ENCODE measurements at places on chromosomes 12 and 14.

- no peak for DNase-seq
Measured at GRCh38 chr12:130076752-130077151, 85.5 kb upstream of the FZD10 start.

DNA sequence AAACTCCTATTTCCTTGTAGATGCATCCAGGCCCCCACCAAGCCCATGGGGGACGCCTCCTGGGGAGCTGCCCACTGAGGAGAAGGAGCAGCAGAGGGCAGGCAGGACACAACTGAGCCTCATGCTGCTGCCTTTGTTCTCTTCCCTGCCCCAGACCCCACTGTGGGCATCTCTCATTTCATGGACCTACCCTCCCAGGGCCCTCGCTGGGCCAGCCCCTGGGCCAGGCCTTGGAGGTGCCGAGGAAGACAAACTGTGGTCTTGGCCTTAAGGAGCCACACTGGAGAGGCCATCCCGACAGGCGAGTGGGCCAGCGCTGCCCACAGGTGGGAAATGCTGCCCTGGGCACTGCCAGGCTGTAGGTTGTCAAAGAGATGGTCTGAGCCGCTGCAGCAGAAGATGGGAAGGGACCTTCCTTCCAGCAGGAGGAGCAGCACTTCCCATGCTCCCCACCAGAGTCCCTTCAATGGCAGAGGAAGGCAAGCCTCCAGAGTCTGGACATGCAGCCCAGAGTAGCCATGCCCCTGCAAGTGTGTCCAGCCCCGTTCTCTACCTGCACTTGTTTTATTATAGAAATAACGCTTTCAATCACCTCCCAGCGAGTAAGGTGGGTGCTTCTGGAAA, 147.4 kb downstream of the BCL11B start:
- DNase-seq: no peak

DNA sequence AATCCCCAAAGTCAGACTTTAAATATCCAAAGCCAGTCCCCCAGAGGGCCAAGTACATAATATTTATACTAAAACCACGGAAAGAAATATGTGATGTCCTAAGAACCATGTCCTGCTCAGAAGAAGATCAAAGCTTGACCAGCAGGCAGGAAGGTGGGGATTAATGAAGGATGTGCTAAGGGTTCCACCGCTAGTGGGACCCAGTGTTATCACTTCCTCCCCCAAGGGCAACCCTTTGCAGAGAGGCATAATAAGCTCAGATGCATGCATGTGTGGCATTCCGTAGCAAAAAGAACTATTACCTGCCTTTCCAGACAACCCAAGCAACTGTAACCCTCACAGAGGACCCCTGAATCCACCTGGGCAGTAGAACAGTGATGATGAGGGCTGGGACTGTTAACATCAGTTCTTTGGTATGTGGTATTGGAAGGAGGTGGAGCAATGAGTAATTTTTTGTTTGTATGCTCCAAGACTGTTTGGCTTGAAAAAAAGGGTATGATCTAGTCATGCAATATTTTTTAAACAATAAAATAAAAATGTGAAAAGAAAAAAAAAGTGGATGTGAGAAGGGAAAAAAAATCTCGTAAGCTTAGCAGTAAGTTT, 71.7 kb upstream of the ETV6 start:
- DNase-seq: no peak

DNA sequence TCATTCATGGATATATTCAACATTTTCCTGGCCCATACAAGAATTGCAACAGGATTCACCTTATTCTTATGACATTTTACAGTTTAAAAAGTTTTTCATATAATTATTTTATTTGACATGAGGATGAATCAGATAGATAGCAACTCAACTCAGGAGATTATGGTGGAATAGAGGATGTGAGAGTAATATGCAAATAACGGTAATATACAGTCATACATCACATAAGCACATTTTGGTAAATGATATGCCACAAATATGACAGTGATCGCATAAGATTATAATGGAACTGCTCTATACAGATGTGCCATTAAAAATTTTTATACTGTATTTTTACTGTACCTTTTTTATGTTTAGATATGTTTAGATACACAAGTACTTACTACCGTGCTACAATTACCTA, 24.1 kb upstream of the CRADD start:
- DNase-seq: no peak

DNA sequence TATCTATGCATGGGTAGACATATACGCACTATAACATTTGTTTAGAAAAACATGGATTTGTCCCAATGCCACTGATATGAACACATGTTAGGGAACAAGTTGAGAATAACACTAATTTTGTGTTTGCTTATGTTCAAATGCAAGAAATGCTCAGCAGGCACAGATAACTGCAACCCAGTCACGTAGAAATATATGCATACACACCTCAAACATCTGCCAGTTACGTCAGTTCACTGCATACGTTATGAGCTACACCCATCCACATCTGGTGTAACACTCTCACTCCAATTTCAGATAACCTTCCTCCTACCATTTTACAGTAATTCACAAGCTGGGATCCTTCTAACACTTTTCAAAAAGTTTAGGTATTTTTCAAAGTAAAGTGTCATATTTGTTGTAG, 10.7 kb downstream of the PAWR start:
- DNase-seq: no peak

DNA sequence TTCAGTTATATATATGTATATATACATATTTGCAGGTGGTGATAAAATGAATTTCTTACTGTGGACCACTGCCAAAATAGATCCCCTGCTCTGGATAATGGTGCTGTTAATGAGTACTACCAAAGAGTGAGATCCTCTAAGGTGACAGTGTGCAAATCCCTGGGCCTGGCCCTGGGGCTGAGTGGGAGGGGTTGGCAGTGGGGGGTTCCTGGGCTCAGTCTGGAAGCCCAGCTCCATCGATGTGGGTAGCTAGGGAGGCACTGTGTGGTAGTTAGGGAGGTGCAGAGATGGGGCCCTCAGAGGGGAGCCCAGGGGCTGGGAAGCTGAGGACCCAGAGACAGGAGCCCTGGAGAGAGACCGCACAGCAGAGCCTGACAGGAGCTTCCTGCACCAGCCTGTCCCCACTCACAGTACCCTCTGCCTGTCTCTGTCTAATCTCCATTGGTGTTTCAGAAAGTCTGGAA, 9.1 kb downstream of the KRT8 start:
- no peak for DNase-seq

- DNase-seq: no peak
Measured at GRCh38 chr12:131103669-131104462, 150.2 kb downstream of the ADGRD1 start.

GRCh38 chr12:120496413-120497340, 764 bp downstream of the DYNLL1 start:
- peak; percentile 33 for DNase-seq

- peak; percentile 96 for DNase-seq
Measured at GRCh38 chr12:124422142-124422569, 127.3 kb downstream of the RFLNA start.

DNA sequence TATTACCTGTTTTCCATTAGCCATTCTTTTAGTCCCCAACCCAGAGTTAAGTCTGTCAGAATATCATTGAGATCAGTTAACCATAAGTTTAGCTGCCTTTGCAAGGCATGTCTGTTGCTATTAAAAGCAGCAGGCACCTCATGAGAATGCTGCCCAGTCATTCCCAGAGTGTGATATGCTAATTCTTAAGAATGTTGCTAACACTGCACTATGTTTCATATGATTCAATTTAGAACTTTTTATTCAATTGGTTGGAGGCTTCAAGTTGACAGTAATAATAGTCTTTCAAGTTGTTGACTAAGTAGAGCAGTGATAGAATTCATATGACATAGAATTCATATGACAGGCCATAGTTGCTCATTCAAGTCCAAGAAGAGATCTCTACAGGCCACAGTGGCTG, 292.3 kb downstream of the FUT8 start:
- no peak for DNase-seq

DNA sequence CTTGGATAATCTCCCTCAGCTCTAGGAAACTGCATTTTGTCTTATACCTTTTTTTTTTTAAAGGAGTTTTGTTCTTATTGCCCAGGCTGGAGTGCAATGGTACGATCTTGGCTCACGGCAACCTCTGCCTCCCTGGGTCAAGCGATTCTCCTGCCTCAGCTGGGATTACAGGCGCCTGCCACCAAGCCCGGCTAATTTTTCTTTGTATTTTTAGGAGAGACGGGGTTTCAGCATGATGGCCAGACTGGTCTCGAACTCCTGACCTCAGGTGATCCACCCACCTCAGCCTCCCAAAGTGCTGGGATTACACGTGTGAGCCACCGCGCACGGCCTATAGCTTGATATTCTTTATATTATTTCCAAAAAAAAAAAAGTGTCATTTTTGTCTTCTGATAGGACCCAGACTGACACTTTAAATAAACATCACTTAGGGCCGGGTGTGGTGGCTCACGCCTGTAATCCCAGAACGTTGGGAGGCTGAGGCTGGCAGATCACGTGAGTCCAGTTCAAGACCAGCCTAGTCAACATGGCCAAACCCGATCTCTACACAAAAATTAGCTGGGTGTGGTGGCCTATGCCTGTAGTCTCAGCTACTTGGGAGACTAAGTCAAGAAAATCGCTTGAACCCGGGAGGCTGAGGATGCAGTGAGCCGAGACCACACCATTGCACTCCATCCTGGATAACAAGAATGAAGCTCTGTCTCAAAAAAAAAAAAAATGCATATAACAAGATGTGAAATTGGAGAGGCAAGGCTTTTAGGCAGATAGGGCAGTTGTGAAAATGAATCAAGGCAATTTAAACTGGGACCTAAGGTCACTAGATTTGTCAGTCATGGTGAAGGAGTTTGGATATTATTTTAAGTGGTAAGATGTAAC, 18.4 kb downstream of the SLC2A3 start:
- no peak for DNase-seq

DNA sequence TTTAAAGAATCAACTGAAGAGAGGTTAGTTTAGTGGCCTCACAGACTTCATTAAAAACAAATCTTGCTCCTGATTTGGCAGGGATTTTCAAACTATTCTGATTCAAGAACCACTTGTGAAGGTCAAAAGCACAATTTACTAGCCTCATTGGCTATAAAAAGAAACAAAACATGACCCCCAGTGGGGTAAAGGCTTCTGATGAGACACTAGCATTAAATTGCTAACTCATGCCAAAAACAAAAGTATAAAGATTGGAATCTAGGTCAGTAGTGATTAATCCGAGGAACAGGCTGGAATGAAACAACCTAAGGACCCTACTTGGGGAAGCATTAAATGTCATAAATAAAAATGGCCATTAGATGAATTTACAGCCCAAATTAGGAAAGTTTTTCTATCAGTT, 312.3 kb downstream of the PAWR start:
- no peak for DNase-seq

- no peak for DNase-seq
Measured at GRCh38 chr12:1946296-1946695, 27.8 kb upstream of the CACNA2D4 start.

DNA sequence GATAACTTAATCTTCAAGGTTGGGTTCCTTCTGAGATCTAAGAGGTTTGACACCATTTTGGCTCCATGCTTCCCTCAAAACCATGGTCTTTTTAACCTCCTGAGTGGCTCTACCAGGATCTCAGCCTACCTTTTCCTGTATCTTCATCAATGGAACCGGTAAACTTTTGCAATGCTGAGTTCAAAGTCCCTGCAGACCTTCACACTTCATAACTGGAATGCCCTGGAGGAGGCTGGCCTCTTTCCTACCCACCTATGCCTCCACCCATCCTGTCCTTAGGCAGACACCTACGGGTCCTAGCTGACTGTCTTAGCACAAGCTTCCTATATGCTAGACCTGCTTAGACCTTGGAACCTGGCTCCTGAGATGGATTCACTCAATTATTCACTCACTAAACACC, 89.5 kb upstream of the EEA1 start:
- DNase-seq: no peak

DNA sequence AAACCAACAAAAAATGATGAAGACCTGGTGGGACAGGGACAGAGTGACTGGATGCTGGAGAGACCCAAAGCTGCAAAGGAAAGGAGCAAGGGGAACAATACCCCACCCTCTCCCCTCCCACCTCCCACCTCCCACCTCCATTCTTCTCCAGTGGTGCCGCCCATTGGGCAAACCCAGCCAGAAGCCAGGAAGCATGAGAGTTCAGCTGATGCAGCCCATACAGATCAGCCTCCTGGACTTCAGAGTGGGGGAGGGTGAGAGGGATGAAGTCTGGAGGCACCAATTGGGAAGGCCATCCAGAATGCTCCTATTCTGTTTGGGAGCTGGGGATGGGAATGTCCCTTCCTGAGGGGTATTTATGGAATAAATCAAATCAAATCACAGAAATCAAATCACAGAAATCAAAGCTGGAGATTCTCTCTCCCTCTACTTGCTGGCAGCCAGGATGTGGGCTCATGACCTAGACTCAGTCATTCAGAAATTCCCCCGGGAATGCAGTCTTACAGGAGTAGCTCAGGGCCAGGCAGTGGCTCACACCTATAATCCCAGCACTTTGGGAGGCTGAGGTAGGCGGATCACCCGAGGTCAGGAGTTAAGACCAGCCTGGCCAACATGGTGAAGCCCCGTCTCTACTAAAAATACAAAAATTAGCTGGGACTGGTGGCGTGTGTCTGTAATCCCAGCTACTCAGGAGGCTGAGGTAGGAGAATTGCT, 31.1 kb downstream of the IRF2BPL start:
- DNase-seq: no peak

DNA sequence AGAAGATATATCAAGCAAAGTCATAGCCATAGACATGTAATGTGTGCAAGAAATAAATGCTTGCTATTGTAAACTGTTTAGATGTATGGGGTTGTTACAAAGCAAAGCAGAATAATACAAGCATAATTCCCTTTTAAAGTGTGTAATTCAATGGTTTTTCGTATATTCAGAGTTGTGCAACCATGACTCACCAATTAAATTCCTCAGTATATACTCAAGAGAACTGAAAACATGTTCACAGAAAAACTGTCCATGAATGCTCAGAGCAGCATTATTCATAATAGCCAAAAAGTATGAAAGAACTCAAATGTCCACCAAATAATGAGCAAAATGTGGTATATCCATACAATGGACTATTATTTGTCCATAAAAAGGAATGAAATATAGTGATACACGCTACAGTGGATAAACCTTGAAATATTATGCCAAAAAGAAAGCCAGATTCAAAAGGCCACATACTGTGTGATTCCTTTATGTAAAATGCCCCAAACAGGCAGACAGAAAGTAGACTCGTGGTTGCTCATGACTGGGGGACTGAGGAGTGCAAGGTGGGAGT, 9.3 kb downstream of the GXYLT1 start:
- no peak for DNase-seq

GRCh38 chr12:124861898-124862676, 1.6 kb downstream of the SCARB1 start:
- no peak for DNase-seq

GRCh38 chr12:69688471-69689427, 10.4 kb downstream of the BEST3 start:
- no peak for DNase-seq

- no peak for DNase-seq
Measured at GRCh38 chr12:132226604-132227003, 82.3 kb downstream of the NOC4L start.
